ENCODE measurements at places on chromosomes 6 and 20.

GRCh38 chr20:25525867-25526266, 59.5 kb downstream of the NINL start:
- DNase-seq: peak; percentile 92

GRCh38 chr6:31659649-31660380, 763 bp downstream of the C6orf47 start:
- DNase-seq: peak; percentile 58

DNA sequence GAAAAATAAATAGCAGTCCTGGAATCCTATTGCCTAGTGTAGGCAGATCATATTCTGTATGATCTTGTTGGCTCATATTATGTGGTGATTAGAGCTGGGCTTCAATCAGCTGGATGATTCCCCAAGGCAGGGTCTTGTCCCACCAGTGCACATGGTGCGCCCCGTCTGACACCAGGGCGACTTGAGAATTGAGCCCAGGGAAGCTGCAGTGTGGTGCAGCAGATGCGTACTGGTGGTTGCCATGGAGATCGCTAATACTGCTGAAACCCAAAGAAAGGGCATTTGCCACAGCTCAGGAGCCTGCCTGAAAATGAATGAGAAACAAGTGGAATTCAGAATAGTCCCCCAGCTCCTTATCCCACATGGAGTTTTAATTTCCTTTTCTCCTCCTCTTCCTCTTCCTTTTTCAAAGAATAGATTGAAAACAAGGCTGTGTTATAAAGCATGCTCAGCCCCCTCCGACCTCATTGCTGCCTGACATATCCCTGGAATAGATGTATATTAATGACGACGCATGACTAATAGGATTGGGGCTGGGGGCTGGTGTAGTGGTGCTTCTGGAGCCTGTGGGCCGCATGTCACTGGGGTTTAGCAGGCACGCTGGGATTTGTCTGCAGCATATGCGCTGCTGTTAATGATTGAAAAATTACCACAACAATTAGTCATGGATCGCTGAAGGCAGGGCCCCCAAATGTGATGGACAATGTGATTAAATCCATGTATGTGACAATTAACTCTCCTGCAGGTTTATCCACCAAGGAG, 210.5 kb downstream of the FARS2 start:
- DNase-seq: no peak

- DNase-seq: no peak
Measured at GRCh38 chr6:150452428-150453243, 83.8 kb downstream of the IYD start.

GRCh38 chr6:160519133-160519532, 144.9 kb downstream of the LPA start:
- DNase-seq: no peak

All from ELR (cell line).